Upper lobe of right lung (tissue), 1 donor: ENCODE measurements at places on chromosomes 12 and 14.

DNA sequence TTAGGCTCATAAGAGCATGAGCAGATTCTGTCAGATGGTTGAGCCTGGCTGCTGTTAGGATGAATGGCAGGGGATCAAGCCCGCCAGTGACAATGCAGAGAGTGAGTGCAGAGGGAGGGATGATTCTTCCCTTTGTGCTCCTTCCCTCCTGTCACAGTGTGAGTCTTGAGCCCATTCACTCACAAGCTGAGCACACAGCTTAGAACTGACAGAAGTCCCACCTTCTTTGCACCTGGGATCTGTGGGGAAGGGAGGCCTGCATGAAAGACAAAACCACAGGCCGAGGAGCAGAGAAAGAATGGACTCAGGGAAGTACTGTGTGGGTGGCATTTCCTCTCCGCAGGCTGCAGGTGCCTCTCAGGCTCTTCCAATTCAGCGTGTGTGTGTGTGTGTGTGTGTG is 160.6 kb downstream of the KCNA5 start:
- DNase-seq = no peak

- DNase-seq = no peak
Observed at GRCh38 chr14:20684662-20685456, 499 bp downstream of the RNASE4 start.

DNA sequence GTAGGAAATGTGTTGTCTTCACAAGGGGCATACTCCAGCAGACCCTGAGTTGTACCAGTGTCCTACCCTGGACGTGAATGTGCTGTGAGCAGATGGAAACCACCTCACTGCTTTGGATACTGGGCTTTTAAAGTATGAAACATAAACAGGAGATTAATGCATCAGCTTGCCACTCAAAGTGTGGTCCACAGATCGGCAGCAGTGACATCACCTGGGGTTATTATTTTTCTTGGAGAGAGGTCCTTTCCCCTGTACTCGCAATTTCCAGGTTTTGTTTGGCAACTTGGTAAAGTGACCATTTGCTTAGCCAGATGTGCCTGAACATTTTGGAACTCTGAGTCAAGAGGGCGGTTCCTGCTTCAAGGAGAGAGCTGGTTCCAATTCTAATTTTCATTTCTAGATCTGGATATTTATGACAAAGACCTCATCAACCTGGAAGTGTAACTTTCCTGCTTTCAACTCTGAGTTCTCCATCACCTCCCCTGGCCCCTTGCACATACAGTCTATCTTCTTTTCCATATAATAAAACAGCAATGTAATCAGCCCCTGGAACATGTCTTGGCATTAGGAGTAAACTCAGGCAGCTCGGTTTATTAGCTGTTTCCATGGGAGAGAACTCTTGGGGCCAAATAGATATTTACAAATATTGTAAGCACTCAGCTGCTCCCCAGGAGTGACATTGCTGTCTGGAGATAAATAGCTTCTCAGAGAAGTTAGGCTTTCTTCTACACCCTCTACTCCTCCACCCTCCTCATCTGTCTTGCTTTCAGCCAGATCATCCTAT is 237.0 kb upstream of the TBX3 start:
- no peak for DNase-seq

GRCh38 chr14:96914571-96915128 is 117.5 kb downstream of the VRK1 start:
- DNase-seq = no peak

- no peak for DNase-seq
Observed at GRCh38 chr14:56004323-56004722, 113.9 kb upstream of the PELI2 start.

GRCh38 chr12:78793491-78793890 is 71.1 kb upstream of the SYT1 start:
- no peak for DNase-seq

DNA sequence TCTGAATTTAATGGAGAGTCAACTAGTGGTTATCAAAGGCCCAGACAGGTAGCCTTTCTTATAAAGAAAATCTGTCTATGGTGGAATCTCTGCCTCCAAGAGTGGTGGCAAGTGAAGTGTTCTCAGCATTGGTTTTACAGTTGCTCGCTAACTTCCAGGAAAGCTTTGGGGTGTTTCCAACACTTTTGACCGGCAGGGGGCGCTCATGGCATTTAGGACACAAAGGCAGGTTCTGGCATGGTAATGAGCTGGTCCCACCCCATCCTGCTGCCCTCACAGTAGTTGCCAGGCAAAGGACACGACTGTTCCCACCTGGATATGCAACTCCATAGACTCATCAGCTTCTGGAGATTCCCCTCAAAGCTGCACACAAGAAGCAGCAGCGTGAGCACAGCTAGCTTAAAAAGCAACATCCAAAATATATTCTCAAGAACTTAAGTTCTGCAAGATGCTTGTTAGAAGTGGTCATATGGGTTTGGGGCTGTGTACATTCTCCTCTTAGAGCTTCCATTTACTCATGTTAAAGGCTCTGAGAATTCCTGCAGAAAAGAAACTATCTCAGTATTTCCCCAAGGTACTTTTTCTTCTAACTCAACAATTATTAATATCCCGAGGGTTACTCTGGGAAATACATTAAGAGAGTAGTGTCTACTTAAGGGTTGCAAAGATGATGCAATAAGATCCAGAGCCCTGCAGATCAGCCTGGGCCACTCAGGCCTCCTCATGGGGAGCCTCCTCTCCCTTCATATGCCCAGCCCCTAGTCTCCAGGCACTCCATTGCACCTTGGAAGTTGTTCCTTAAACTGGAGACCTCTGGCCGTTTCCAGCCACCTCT is 14.8 kb downstream of the PROX2 start:
- peak; percentile 93 for DNase-seq

- no peak for DNase-seq
Observed at GRCh38 chr14:105849933-105850626, 323.7 kb downstream of the TMEM121 start.

DNA sequence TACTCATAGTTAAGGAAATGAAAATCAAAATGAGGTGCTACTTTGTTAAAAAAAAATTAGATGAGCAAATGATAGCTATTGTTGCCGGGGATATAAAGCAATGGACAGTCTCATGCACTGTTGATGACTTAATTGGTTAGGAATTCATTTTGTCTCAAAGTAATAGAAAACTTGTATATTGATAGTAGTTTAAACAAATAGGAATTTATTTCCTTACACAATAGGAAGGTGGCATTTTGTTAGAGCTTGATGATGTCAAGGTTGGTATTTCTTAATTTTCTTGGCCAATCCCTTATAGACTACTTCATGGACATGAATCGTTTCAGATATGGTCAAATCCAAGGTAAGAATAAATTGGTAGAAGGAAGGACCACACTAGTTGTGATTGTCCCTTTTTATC is 7.8 kb downstream of the PRPF39 start:
- no peak for DNase-seq

- no peak for DNase-seq
Observed at GRCh38 chr12:111437816-111438454, 32.2 kb downstream of the SH2B3 start.

GRCh38 chr14:33359288-33359881 is 420.7 kb downstream of the NPAS3 start:
- DNase-seq = no peak

DNA sequence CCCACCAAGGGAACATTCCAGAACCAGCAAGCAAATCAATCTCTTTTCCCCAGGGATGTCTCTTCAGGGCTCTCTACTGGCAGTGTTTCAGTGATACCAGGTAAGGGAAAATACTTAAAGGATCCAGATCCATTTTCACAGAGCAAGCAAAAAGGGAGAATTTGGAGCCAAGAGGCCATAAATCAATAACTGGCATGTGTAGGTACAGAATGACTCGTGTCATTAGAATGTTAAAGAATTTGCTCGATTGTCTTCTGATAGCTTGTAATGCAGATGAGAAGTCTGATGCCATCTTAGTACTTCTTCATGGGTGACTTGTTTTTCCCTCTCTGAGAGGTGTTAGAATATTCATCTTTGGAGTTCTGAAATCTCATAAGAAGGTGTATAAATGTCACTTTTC is 242.9 kb downstream of the KTN1 start:
- DNase-seq = no peak

- DNase-seq = peak; percentile 92
Observed at GRCh38 chr14:55103005-55103640, 25.9 kb upstream of the LGALS3 start.

DNA sequence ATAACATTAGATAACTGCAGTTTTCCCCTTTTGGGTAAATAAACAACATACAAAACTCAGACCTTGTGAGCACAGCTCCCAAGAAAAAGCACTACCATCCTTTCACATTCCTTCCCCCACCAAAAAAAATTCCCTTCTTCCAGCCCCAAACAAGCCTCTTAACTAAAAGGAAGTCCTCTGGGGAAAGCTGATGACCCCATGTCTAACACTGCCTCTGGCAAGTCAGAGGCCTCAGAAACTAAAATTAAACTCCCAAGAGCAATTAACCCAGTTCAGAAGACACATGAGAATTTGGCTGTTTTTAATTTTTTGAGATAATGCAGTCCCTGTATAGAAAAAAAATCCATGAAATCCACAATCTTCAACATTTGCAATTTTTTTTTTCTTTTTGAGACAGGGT is 127.7 kb downstream of the SPTSSA start:
- no peak for DNase-seq

DNA sequence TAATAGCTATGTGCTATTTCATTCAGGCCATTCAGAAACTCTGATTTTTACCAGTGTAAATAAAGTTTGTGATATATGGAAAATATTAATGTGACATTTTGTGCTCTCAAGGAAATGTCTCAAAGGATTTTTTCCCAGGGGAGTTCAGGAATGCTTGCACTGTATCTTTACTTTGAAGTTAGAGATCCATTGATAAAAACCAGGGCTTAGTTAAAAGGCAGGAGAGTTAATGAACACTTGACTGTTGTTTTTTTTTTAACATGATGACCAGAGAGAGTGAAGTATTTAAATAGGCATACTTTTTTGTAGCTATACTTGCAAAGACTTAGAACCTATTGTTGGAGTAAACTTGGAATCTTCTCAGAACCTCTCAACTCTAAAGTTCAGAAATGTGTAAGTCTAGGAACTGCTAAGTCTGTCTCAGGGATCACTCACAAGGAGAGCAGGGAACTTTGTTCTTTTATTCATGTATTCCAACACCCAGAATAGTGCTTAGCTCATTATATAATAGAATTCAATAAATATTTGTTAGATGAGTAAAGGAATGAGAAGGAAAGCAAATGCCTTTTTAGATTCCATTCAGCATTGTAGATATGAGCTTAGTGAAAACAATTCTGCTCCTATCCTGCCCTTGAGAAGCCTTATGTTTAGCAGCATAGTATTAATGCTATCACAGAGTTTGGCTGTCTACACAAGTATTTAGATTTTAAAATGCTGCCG is 117.5 kb downstream of the DAAM1 start:
- DNase-seq = no peak

- DNase-seq = no peak
Observed at GRCh38 chr14:80585506-80585835, 356.1 kb downstream of the CEP128 start.

GRCh38 chr14:89304972-89305703 is 111.9 kb downstream of the FOXN3 start:
- DNase-seq = no peak

- DNase-seq = no peak
Observed at GRCh38 chr12:115755725-115756085, 521.8 kb downstream of the MED13L start.

DNA sequence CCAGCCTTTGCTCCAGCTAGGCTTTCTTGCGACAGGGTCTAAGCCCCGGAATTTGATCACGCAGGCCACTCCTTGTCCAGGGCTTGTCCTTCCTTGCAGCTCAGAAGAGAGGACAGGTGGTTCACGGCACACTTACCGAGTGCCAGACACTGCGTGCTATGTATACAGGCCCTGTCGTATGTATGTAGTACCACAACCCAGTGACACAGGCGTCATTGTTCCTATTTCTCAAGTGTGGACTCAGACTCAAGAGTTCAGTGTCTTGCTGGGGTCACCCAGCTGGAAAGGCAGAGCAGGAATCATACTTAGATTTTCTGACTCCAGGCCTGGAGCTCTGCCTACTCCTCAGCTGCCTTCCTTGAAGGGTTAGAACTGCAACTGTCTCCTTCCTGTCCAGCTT is 153.9 kb downstream of the SMOC1 start:
- no peak for DNase-seq

DNA sequence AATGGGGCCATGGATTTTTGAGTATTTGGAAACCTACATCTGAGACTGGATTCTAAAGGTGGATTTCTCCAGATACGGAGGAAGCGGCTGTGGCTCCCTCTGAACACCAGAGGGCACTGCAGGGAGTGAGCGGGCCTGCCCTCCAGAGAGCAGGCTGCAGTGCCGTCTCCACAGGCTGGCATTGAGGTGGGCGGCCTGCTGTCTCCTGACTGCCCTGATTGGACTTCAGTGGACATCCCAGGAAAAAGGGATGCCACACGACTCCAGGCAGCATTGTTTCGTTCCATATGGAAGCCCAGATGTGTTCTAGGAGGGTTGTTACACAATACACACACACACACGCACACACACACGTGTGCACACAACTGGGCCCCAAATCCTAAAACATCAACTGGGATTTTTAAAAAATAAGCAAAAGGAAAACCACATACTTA is 20.9 kb upstream of the ANO2 start:
- DNase-seq = peak; percentile 74

- DNase-seq = no peak
Observed at GRCh38 chr12:112980491-112981158, 2.3 kb downstream of the OAS2 start.

DNA sequence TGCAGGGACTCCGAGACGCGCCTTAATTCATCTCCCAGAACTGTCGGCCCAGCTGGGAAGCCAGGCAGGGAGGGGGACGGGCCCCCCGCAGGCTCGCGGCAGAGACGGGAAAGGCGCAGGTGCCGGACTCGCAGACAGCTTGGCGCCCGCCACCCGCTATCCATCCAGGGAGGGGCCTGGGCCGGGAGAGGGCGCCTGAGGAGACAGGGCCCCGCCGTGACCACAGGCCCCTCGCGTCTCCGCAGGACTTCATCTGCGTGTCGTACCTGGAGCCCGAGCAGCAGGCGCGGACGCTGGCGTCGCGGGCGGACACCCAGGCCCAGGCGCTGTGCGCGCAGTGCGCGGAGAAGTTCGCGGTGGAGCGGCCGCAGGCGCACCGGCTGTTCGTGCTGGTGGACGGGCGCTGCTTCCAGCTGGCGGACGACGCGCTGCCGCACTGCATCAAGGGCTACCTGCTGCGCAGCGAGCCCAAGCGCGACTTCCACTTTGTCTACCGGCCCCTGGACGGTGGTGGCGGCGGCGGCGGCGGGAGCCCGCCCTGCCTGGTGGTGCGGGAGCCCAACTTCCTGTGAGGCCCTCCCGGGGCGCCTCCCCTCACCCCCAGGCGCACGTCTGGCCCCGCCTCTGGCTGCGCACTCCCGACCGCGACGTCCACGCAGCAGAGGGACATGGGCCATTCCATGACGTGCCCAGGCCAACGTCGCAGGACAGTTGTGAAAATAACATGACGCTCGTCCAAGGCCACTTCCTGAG is 60.6 kb downstream of the LGMN start:
- peak; percentile 83 for DNase-seq

DNA sequence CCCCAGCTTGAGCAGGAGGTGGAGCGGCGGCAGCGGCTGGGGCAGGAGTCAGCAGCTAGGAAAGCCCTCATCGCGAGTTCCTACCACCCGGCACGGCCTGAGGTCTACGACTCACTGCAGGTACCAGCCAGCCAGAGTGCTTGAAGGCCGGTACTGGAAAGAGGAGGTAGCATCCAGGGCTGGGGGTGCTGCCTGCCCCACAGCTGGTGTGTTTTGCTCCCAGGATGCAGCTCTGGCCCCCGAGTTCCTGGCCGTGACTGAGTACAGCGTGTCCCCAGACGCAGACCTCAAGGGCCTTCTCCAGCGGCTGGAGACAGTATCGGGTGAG is 1.6 kb downstream of the OGFOD2 start:
- peak; percentile 65 for DNase-seq

- DNase-seq = no peak
Observed at GRCh38 chr14:81981307-81981675, 447.6 kb upstream of the SEL1L start.

GRCh38 chr12:52208424-52209165 is 16.8 kb upstream of the KRT80 start:
- DNase-seq = peak; percentile 38
